Substantia nigra (tissue), 51 donors: ENCODE measurements at places on chromosomes 5 and 9.

- DNase-seq, result no peak
Measured at GRCh38 chr5:65508978-65509377, 27.3 kb upstream of the ADAMTS6 start.

- DNase-seq, result no peak
Measured at GRCh38 chr5:177430972-177431316, 4.5 kb downstream of the GRK6 start.

- DNase-seq, result no peak
Measured at GRCh38 chr9:115880221-115880885, 273.2 kb upstream of the PAPPA start.

- no peak for DNase-seq
Measured at GRCh38 chr5:44511596-44511995, 122.4 kb upstream of the FGF10 start.

GRCh38 chr9:37290940-37291485 lies 131.5 kb upstream of the GRHPR start:
- DNase-seq, result no peak

- no peak for DNase-seq
Measured at GRCh38 chr5:26942481-26942880, 95.9 kb downstream of the CDH9 start.

GRCh38 chr9:124412228-124412575 lies 3.0 kb downstream of the PSMB7 start:
- DNase-seq, result no peak

DNA sequence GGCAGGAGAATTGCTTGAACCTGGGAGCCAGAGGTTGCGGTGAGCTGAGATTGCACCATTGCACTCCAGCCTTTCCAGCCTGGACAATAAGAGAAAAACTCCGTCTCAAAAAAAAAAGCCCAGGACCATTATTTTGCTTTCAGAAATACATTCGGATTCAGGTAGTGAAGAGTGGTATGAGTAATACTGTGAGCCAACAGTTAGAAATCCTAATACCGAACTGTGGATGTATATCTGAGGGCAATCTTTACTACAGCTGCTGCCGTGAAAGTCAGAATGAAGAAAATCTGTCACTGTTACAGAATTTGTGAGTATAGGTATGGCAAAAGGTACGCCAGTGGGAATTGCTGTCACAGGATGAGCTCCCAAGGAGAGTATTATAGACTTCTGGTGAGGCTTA lies 3.4 kb upstream of the CDK7 start:
- no peak for DNase-seq

DNA sequence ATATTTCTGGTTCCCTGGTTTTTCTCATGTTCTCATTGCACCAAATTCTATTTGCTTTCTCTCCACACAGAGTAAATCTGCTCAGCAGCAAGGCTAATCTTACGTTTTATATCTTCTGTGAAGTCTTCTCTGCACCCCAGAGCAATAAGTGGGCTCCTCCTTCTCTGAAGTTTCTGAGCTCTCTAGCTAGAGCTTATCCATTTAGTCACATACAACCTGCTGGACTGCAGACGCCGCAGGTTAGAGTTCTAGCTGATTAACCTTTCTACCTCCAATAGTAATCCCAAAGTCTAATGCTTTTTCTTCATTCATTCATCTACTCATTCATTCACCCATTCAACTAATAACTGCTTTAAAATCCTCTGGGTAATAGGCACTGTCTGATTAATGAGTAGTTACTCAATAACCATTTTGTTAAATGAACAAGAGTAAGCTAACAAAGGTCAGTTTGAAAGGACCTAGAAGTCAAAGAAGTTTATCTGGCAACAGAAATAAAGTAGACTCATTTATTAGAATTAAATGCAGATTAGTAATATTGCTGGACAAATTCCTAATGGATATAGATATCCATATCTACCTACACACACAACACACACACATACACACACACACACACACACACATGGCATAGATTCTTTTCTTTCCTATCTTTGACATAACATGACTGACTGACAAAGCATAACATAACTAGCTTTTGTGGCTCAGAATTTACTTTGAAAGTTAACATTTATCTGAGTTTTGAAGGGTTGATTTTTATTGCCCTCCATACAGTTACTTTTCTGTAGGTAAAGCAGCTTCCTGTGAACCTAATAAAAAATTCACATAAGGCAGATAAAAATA lies 984.6 kb upstream of the SEMA6A start:
- no peak for DNase-seq

GRCh38 chr9:135505406-135506187 lies 5.1 kb downstream of the MRPS2 start:
- DNase-seq, result no peak

DNA sequence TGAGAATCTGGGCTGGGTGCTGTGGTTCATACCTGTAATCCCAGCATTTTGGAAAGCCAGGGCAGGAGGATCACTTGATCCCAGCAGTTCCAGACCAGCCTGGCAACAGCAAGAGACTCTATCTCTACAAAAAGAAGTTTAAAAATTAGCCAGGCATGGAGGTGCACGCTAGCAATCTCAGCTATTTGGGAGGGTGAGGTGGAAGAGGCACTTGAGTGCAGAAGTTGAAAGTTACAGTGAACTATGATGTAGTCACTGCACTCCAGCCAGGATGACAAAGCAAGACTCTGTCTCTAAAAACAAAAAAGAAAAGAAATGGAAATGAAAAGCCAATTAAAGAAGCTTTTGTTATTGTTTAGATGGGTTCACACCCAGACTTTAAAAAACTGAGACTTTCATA lies 131.6 kb upstream of the RASA1 start:
- DNase-seq, result no peak

DNA sequence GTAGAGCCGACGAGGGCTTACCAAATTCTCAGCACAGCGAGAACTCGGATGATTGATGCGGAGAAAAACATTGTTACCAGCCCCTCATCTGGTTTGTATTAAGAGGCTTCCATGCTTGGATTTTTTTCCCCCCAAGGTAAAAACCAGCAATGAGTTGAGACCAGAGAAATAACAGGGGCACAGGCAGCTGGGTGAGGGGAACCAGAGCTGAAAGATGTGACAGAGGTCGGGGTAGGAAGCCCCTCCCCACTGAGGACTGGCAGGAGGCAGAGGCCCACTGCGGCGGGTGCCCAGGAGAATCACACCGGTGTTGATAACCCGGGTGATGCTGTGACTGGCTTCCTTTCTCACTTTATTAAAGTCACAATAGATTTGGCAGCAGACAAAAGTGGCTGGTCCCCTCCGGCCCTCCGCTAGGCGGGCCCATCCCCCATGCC lies 116.5 kb upstream of the PHYKPL start:
- DNase-seq, result no peak

GRCh38 chr5:81425569-81425968 lies 31.6 kb upstream of the ACOT12 start:
- DNase-seq, result no peak

DNA sequence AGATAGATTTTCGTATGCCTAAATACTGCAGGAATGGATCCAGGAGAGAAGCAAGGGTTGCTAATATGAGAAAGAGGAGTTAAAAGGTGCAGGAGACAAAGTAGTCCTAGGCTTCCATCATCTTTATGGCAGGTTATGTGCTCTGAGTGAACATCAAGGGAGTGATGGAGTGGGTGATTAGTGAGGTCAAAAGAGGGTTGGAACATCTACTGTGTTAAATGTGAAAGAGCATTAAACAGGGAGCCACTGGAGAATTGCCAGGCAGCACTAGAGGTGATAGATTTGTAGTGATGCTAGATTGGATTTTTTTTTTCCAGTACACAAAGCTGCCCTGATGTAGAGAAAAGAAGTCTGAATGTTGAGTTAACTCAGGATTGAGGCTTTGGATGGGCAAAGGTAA lies 199.3 kb downstream of the NMUR2 start:
- DNase-seq, result no peak

GRCh38 chr5:104267320-104268015 lies 704.9 kb upstream of the NUDT12 start:
- DNase-seq, result no peak

DNA sequence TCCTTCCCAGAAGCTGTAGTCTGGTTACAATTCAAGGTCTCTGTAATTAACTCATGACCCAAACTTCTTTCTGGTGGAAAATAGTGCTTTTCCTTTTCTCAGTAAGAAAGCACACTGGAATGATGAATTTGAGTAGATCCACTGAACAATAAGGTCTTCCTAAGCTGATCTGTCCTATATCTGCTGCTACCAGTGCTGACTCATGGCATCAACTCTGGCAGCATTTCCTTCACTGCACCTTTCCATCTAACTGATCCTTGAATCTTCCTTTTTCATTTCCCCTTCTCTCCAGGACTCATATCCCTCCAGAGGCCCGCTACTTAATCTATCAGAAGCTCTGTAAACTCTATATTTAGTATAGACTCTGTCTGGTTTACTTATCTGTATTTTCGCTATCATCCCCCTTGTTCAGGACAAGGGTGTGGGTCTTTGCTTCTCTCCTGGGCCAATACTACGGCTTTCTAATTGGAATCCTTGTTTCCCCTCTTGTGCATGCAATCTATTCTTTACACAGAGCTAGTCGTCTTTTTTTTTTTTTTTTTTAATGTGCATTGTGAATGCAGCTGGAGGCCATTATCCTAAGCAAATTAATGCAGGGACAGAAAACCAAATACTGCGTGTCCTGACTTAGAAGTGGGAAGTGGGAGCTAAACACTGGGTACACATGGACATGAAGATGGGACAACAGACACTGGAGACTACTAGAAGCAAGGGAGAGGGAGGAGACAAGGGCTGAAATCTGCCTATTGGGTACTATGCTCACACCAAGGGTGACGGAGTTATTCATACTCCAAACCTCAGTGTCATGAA lies 192.2 kb upstream of the RPS23 start:
- DNase-seq, result no peak

GRCh38 chr9:123454361-123454760 lies 98.4 kb downstream of the CRB2 start:
- no peak for DNase-seq

- no peak for DNase-seq
Measured at GRCh38 chr5:60673334-60673733, 26.6 kb downstream of the DEPDC1B start.

GRCh38 chr9:8365029-8365428 lies 565.5 kb upstream of the DMAC1 start:
- no peak for DNase-seq

GRCh38 chr5:120140501-120140900 lies 323.6 kb upstream of the PRR16 start:
- DNase-seq, result no peak

- DNase-seq, result no peak
Measured at GRCh38 chr9:14424983-14425382, 111.0 kb upstream of the NFIB start.

DNA sequence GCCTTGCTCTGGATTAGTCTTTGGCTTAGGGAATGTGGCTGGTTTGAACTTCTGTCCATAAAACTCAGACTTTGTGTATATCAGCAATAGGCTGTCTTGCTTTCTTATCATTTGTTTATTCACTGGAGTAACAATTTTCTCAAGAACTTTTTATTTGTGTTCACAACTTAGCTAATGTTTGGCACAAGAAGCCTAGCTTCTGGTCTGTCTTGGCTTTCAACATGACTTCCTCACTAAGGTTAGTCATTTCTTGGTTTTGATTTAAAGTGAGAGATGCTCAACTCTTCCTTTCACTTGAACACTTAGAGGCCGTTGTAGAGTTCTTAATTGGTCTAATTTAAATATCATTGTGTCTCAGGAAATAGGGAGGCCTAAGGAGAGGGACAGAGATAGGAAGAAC lies 4.9 kb downstream of the FBXO38 start:
- DNase-seq, result no peak

GRCh38 chr5:159249158-159249557 lies 13.9 kb upstream of the UBLCP1 start:
- DNase-seq, result no peak

DNA sequence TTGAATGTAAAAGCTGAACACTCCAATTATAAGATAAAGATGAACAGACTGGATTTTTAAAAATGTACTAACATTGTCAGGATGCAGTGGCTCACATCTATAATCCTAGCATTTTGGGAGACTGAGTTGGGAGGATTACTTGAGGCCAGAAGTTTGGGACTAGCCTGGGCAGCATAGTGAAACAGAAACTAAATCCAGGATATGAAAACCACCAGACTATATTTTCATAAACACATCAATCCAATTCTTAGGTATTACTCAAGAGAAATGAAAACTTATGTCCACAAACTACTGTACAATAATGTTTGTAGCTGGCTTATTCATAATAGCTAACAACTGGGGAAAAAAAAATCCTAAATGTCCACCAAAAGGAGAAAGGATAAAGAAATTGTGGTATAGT lies 26.8 kb upstream of the NAA35 start:
- DNase-seq, result no peak

GRCh38 chr9:38185647-38186403 lies 116.8 kb upstream of the SHB start:
- DNase-seq, result no peak

- DNase-seq, result no peak
Measured at GRCh38 chr5:107531308-107531707, 139.4 kb downstream of the EFNA5 start.

DNA sequence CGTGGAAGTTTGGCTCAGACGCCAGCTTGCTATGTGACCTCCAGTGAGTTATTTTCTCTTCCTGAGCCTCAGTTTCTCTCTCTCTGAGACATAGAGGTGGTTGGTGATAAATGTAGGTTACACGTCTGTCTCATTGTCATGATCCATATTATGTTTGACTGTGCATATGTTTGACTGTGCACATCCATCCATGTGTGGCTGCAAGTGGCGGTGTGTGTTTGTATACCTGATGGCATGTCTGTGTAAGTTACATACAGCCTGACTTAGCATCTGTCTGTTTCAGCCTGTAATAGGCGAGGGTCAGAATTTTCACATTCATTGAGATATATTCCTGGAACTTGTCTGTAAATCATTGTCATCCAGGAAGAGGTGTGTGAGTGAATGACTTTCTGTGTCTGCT lies 3.3 kb downstream of the SPARC start:
- DNase-seq, result no peak

- no peak for DNase-seq
Measured at GRCh38 chr5:91373600-91373999, 9.5 kb downstream of the ARRDC3 start.

GRCh38 chr5:68962757-68963484 lies 130.9 kb upstream of the SLC30A5 start:
- peak; percentile 69 for DNase-seq
